Right hindlimb (tissue), 1 donor: ENCODE measurements at places on chromosomes 7 and 10.

- no peak for DNase-seq
Observed at GRCh38 chr10:14782691-14783363, 8.1 kb upstream of the FAM107B start.

DNA sequence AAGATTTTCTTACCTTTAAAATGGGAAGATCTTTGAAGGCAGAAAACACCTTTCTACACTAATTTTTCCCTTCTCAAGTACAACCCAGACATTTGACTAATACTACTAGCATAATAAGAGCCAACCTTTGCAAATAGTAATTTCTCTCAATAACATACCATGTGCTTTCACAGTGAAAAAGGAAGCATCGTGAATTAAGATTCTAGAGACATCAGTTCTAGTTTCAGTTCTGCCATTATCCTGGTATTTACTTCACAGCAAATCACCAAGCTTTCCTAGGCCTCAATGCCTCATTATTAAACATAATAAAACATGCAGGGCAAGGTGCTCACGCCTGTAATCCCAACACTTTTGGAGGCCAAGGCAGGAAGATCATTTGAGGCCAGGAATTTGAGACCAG, 24.9 kb downstream of the GSAP start:
- no peak for DNase-seq

DNA sequence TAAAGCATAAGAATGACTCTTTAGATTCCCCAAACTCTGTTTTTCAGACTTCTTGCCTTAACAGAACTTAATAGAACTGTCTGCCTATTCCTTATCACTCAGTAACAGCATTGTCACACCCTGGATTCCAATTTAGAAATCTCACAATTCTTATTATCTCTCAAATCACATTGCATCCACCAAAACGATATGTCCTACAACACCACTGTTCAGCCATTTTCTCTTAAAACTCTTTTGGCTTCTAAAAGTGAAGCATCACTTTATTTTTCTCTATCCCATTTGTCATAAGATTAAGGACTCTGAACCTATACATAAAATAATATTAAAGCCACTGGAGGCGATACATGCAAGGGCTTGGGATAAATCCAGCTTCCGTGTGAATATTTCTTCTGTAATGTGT, 1.2 kb upstream of the CPED1 start:
- DNase-seq, result no peak

DNA sequence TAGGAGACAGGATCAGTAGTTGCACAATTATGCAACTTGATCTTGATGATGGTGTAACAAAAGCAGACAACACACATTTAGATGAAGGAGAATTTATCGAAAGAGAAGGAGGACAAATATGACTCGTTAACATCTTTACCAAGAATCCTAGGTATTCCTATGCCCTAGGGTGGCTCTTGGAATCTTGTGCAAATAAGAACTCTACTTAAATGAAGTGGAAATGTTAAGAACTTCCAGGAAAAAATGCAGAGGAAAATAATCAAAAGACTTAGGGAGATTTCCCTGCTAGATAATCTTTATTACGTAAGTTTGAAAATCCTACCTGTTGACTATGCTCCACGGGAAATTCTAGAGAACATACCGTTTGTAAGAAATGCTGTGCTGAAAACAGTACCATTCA, 485.4 kb downstream of the POM121L12 start:
- no peak for DNase-seq

GRCh38 chr10:21458126-21458871, 67.2 kb downstream of the SKIDA1 start:
- DNase-seq, result no peak

- no peak for DNase-seq
Observed at GRCh38 chr10:102610441-102610887, 33.8 kb upstream of the TRIM8 start.

- no peak for DNase-seq
Observed at GRCh38 chr7:142770661-142771352, at the start of gene PRSS2. Gene PRSS2, plus strand, starts transcription at chr7:142770970. Its CDS starts 13 bp downstream, at chr7:142770983.

GRCh38 chr7:151601521-151602305, 82.0 kb upstream of the RHEB start:
- DNase-seq, result no peak

DNA sequence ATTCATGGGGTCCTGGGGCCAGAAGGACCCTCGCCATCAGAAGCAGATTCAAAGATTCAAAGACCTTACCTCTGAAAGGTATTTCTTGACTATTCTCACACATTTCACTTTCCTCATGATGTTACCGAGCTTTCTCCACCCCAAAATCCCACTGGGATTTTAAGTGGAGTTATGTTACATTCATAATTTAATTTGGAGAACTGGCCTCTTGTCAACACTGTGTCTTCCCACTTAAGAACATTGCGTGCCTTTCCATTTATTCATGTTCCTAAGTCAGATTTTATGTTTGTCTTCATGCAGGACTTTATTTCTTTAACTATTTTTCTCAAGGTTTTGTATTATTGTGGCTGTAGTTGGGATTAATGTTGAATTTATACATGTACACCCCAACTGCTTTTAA, 123.5 kb upstream of the BMPER start:
- DNase-seq, result no peak

- no peak for DNase-seq
Observed at GRCh38 chr7:45642044-45642443, 67.9 kb downstream of the ADCY1 start.

DNA sequence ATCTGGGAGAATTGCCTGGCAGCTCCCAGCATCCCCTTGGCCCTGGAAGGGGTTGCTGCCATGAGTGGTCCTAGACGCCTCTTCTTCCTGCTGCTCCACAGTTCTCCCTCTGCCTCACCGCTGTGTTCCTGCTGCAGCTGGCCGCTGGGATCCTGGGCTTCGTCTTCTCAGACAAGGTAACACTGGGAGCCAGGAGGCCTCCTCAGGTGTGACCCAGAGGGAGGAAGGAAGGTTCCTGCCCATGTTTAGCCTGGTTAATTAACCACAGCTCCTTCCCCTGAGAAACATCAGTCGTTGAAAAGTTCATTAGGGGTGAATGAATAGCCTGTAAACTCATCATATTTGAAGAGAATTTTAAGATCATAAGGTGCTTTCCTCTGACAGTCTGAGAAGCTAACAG, 18.2 kb downstream of the TSPAN33 start:
- no peak for DNase-seq

GRCh38 chr10:132275426-132276178, 32.1 kb downstream of the STK32C start:
- no peak for DNase-seq

DNA sequence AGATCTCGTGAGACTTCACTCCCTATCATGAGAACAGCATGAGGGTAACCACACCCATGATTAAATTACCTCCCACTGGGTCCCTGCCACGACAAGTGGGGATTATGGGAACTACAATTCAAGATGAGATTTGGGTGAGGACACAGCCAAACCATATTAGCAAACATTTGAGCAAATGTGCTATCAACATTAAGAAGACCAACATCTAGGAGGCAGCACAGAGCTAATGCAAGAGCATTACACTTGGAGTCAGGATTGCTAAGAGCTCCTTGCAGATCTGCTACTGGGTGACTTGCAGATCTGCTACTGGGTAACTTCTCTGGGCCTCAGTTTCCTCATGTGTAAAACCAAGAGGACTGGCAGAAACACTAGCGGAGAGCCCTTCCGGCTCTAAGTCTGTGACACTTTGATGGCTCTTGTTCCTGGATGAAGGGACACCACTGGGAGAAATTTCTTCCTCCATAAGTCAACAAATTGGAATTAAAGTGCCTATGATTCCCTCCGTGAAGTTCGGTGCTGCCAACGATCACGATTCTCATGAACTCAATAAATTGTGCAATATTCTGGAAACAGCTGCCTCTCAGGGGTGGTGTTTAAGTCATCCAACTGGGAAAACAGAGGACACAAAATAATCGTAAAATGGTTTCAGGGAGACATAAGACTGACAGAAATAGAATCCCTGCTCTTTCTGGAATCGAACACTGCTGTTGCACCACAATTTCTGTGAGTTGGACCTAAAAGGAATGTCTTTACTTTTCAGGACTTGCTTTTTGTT, 115.8 kb upstream of the ITGB1 start:
- no peak for DNase-seq

DNA sequence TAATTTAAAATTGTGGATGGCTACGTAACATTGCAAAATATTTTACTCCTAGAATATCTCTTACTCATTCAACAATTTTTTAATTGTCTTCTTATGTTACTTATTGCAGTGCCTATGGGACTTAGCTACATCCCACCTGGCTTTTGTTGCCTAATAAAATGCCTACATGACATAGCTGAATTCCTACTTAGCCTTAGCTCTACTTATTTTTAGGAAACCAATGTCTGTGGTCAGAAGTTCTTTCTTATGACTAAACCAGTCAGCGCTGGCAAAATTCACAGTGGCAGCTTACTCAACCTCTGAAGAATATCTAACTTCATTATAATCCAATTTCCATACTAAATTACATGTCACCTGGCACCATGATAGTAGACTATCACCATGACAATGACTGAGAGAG, 1612.4 kb upstream of the LRRTM3 start:
- DNase-seq, result no peak

GRCh38 chr7:33870120-33870519, 35.2 kb upstream of the BMPER start:
- no peak for DNase-seq

DNA sequence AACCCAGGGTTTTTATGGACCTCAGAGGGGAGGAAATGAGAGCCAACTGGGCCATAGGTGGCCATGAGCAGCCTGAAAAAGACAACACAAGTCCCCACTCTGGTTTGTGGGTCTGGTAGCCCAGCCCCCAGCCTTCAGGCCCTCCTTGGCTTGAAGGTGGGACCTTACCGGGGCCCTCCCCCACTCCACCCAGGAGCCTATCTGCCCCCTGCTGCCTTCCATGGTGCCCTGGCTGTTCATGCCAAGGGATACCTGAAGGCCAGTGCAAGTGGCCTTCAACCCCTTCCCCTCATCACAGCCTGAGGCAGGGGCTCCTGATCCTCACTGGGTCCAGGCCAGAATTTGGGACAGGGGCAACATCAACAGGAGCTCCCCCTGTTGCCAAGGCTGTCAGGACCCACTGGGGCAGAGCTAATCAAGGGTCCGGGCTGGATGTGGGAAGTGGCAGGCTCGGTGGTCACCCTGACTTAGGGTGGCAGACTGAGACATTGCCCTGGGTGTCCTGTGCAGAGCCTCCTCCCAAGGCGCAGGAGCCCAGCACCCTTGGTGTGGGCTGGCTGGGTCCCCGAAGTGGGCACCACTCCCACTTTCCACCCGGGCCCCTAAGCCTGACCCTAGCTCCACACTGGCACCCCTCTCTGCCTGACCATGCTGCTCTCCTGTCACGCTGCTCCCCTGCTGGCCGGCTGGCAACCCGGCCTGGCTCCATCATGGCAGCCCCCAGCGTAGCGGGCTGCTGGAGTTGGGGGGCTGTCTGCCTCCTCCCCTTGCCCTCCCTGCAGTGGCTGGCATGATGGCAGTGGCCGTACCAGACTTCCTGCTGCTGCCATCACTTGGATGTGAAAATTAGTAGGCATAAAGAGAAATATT, 6.4 kb downstream of the WDFY4 start:
- DNase-seq, result no peak

GRCh38 chr7:29309041-29309854, 114.7 kb downstream of the CHN2 start:
- DNase-seq, result no peak

DNA sequence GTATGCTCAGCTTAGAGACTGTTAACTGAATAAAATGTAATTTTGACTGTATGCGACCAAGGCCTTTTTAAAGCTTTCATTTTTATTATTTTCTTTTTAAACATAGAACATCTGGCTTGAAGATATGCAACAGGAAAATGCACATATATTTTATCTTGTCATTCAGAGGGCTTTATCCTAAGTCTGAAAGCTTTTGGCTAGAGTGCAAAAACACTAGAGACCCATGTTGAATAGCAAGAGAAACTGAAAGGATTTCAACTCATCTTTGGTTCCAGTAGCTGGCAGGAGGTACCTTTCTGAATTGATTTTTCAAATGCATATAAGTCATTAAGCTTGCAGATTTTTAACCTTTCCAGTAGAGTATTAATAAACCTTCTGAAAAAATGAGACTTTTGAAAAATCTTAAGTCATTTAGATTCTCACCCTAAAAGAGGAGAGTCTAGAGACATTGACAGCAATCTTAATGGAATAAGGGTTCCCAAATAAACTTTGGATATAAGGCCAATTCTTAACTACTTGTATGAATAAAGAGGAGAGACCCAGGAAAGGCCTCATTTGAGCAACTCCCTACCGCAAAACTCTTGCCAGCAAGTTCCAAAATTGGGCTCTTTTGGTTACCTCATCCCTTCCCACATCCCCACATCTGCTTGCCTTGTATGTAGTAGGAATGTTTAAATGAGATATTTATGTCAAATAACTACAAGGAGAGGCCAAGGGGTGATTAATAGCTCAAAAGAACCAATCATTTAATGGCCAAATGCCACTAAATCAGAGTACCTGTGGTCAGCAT, 454.4 kb downstream of the HTR7 start:
- no peak for DNase-seq
